Germinal center (tissue), 1 donor: ENCODE measurements at places on chromosomes 6 and 20.

GRCh38 chr6:56477241-56477640, 165.4 kb downstream of the DST start:
- DNase-seq, result no peak

- no peak for DNase-seq
Observed at GRCh38 chr6:75931011-75931680, 141.3 kb downstream of the IMPG1 start.

GRCh38 chr20:666877-667276, 8.7 kb downstream of the SCRT2 start:
- DNase-seq, result no peak

DNA sequence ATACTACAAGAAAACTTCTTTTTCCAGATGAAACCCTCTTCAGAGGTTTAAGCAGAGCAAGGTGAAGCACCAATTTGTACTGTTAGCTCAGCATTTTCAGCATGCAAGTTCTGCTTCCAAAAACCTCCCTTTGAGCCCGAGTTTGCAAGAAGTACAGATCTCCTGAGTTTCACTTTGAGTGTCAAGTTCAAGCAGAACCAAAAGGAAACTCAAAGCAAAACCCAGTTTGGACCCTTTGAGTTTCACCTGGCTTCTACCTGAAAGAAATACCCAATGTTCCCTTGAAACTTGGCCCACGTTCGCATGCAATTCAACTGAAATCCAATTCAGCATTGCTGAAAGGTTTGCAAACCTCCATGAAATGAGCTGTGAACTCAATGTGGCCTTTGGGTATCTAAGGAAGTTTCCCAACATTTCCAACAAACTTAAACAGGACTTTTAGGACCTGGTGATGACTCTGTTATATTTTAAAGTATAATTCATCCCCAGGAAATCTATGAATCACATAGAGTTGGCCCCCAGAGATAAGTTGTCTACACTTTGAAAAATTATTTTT, 62.9 kb upstream of the HBS1L start:
- DNase-seq, result no peak

- no peak for DNase-seq
Observed at GRCh38 chr20:40156600-40157317, 532.3 kb downstream of the MAFB start.

- DNase-seq, result no peak
Observed at GRCh38 chr6:15110726-15111354, 135.0 kb upstream of the JARID2 start.

DNA sequence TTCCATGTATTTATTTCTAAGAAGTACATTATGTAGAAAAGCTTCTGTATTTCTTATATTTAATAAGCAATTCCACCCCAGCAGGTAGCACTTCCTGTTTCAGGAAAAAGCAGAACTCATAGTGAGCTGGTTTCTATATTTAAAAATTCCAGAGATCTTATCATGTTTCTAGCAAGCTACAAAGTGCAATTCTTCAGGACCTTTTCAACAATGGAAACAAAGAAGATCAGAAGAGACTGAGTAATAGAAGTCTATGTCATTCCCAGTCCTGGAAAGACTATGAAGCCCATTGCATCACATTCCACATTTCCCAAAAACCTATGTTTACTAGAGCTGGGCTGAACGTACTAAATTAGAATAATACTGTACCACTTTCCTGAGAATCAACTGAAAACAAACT, 302.6 kb upstream of the NRSN1 start:
- DNase-seq, result no peak

- DNase-seq, result peak; percentile 2
Observed at GRCh38 chr20:40961686-40962640, 66.7 kb upstream of the TOP1 start.

GRCh38 chr6:128925765-128926164, 42.8 kb downstream of the LAMA2 start:
- DNase-seq, result no peak

- DNase-seq, result no peak
Observed at GRCh38 chr6:39568896-39569295, 156.3 kb downstream of the KIF6 start.

- no peak for DNase-seq
Observed at GRCh38 chr6:14621518-14621917, 503.9 kb downstream of the CD83 start.

GRCh38 chr20:36094497-36094896, 60.0 kb upstream of the EPB41L1 start:
- no peak for DNase-seq

GRCh38 chr20:13745784-13746183, 38.9 kb downstream of the ESF1 start:
- no peak for DNase-seq
